Heart left ventricle (tissue), 16 donors: ENCODE measurements at places on chromosomes 11 and 22. TPM values are rescaled to one million over a fixed set of nuclear protein-coding genes. Genes with fewer than 3 reads are reported as not detected.

SYT7 gene
- 12.4 TPM for total RNA-seq

NLRP6 gene
- 0.13 TPM for total RNA-seq

GAB4 gene
- not detected for total RNA-seq

DNA sequence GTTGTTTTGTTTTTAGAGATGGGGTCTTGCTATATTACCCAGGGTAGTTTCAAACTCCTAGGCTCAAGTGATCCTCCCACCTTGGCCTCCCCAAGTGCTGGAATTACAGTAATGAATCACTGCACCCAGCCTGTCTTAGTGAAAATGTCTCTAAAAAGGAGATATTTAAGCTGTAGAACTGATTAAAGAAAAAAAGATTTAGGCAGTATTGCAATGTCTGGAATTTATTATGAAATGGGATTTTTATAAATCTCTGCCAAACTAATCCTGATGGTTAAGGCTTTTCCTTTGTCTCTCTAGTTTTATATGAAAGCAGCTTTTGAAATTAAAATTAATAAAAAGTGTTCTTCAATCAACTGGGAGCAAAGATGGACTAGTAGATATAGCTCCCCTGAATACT is 2.1 kb downstream of the PLAAT3 start:
- H3K4me1 ChIP-seq: peaks cover 24% of the 10 kb centered on the region
- no peaks in the 10 kb centered on the region for H3K27me3 ChIP-seq
- DNase-seq: no peak

DNA sequence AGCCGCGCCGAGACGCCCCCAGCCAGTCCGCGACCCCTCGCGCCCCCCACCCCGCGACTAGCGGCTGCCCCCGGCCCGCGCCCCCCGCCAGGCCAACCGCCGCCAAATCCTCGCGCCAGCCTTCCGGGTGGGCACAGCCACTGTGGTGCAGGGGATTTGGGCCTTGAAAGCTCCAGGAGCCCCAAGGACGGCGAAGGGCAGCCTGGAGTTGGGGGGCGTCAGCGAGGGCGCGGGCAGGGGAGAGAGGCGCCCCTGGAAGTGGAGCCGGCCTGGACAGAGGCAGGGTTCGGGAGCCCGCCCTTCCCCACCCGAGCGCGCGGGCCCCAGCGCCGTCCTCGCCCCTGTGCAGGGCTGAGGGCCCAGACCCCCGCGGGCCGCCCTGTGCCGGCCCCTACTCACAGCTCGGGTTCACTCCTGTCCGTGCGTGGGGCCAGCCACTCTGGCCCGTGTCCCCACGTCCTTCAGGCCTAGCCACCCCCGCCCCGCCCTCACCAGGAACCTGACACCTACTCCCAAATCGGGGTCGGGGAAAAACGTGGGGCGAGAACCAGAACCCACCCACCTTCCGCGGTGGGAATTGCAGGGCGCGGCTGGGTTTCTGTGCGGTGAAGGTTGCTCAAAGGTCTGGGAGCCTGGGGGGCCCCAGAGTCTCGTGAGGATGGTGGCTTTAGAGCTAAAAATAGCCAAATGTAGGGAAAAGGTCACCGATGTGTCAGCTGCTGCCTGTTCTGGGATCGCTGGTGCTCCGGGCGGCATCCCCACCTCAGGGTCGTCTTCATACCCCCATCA is at the start of gene CPT1B:
Gene CPT1B (minus strand): TSS at position 441 of the 789 bp plus-strand sequence. CDS start 512 bp downstream, outside the sequence.
- no peak for DNase-seq
- peaks cover 52% of the 10 kb centered on the region for H3K36me3 ChIP-seq
- peak within 1 kb of the TSS; percentile 93 for H3K27ac ChIP-seq
- no peaks in the 10 kb centered on the region for H3K27me3 ChIP-seq
- peak within 1 kb of the TSS; percentile 56 for H3K4me3 ChIP-seq

- peak overlapping the region; percentile 28 for H3K27ac ChIP-seq
- no peak overlapping the region for H3K4me3 ChIP-seq
- no peaks in the 10 kb centered on the region for H3K27me3 ChIP-seq
- H3K4me1 ChIP-seq: peaks cover 42% of the 10 kb centered on the region
Measured at GRCh38 chr22:32076761-32077084, 33.7 kb downstream of the SLC5A1 start.

GRCh38 chr11:80948781-80949180 is 1508.0 kb upstream of the TENM4 start:
- H3K27ac ChIP-seq: no peak overlapping the region
- no peak for DNase-seq
- no peak overlapping the region for H3K4me3 ChIP-seq
- no peaks in the 10 kb centered on the region for H3K27me3 ChIP-seq

DNA sequence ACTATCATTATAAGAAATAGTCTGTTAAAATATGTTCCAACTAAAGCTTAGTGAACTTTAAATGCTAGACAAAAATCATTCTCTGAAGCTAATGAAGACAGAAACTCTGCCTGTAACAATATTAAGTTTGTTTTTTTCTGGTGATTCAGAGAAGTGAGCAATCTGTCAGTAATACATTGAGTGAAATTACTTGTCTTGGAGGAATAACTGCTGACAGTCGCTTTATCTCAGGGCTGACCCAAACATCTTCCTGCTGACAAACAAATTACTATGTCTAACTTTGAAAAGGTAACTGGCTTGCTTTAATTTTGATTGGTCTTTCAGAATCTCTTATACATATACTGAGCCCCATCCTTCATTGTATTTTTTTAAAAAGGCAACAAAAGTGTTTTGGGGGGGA is 264.5 kb downstream of the SOX6 start:
- no peaks in the 10 kb centered on the region for H3K27me3 ChIP-seq
- DNase-seq: no peak
- no peaks in the 10 kb centered on the region for H3K36me3 ChIP-seq
- H3K4me1 ChIP-seq: no peaks in the 10 kb centered on the region
- no peak overlapping the region for H3K27ac ChIP-seq

DNA sequence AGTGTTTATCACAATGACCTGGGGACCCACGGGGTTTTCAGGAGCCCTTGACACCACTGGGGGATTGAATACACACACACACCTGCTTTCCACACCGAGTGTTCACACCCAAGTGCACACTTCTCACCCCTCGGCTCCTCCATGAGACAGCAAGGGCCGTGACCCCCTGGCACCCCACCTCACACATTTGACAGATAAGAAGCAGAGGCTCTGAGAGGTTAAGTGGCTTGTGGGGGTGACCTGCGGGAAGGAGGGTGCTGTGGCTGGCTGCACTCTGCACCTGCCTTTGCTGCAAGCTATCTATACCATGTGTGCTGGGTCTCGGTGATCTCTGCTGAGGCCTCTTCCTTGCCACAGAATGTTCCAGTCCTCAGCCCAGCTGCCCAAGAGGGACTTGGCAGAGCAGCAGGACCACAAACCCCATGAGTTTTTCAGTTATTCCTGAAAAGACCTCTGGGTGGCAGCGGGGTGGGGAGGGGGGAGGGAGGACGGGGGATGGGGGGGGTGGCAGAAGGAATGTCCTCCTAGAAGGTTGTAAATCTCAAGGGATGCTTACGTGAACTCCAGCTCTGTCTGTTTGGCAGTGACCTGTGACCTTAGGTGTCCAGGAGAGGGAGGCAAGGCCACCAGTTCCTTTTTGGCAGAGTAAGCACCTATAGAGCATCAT is 47.9 kb upstream of the RFPL3 start:
- no peaks in the 10 kb centered on the region for H3K36me3 ChIP-seq
- no peak for DNase-seq
- H3K27me3 ChIP-seq: no peaks in the 10 kb centered on the region
- H3K4me1 ChIP-seq: no peaks in the 10 kb centered on the region
- H3K4me3 ChIP-seq: no peak overlapping the region
- no peak overlapping the region for H3K27ac ChIP-seq

DNA sequence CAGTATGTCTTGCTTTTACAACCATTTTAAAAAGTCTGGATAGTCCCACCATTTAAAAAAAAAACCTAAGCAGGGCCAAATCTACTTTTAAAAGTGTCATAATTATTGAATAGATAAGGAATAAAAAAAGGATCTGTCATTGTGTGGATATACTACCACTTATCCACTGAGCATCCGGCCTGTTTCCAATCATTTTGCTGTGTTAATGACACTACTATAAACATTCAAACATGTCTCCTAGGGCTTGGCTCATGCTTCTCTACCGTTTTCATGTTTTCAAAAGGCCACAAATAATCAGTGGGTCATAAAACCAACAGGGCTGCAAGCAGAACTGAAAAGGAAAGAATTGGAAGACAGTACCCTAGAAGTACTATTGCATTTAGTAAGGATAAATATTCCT is 12.5 kb upstream of the C22orf39 start:
- H3K27me3 ChIP-seq: no peaks in the 10 kb centered on the region
- peaks cover 32% of the 10 kb centered on the region for H3K36me3 ChIP-seq
- no peak overlapping the region for H3K4me3 ChIP-seq
- DNase-seq: no peak

- H3K4me3 ChIP-seq: no peak overlapping the region
- no peaks in the 10 kb centered on the region for H3K27me3 ChIP-seq
Measured at GRCh38 chr11:33694346-33695050, 6.1 kb downstream of the C11orf91 start.

DNA sequence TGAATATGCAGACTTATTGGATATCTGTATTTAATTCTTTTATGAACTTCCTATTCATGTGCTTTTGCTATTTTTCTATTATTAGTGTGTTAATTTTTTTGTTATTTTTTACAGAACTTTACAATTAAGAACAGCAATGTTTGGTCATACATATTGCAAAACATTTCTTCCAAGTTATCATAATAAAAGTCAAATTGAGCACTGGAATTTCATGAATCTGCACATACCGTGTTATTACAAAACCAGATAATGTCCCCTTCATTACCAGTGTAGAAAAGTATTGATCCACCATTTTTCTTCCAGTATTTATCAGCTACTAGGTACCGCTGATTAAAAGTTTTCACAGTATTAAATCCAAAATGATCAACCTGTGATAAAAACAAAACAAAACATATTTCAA is 40.5 kb downstream of the PRCP start:
- H3K4me1 ChIP-seq: peaks cover 10% of the 10 kb centered on the region
- H3K36me3 ChIP-seq: no peaks in the 10 kb centered on the region
- no peak overlapping the region for H3K4me3 ChIP-seq
- no peak for DNase-seq
- no peak overlapping the region for H3K27ac ChIP-seq
- H3K27me3 ChIP-seq: no peaks in the 10 kb centered on the region

GRCh38 chr11:112810951-112811350 is 150.3 kb upstream of the NCAM1 start:
- no peak overlapping the region for H3K27ac ChIP-seq
- H3K4me1 ChIP-seq: no peaks in the 10 kb centered on the region
- no peak for DNase-seq
- H3K36me3 ChIP-seq: no peaks in the 10 kb centered on the region

- no peak for DNase-seq
- no peaks in the 10 kb centered on the region for H3K4me1 ChIP-seq
- H3K4me3 ChIP-seq: no peak overlapping the region
- no peak overlapping the region for H3K27ac ChIP-seq
Measured at GRCh38 chr11:117759305-117759704, 37.7 kb downstream of the DSCAML1 start.

GRCh38 chr11:86486261-86487030 is 111.8 kb downstream of the CCDC81 start:
- no peaks in the 10 kb centered on the region for H3K4me1 ChIP-seq
- no peaks in the 10 kb centered on the region for H3K27me3 ChIP-seq
- H3K27ac ChIP-seq: no peak overlapping the region
- DNase-seq: no peak
- H3K4me3 ChIP-seq: no peak overlapping the region
- no peaks in the 10 kb centered on the region for H3K36me3 ChIP-seq

GRCh38 chr11:95304777-95305176 is 73.8 kb upstream of the SESN3 start:
- H3K27ac ChIP-seq: no peak overlapping the region
- H3K4me1 ChIP-seq: no peaks in the 10 kb centered on the region
- no peaks in the 10 kb centered on the region for H3K27me3 ChIP-seq
- no peak overlapping the region for H3K4me3 ChIP-seq
- DNase-seq: no peak
- no peaks in the 10 kb centered on the region for H3K36me3 ChIP-seq

- H3K36me3 ChIP-seq: no peaks in the 10 kb centered on the region
- no peak overlapping the region for H3K4me3 ChIP-seq
- DNase-seq: no peak
- no peaks in the 10 kb centered on the region for H3K4me1 ChIP-seq
- H3K27ac ChIP-seq: no peak overlapping the region
- peaks cover 2% of the 10 kb centered on the region for H3K27me3 ChIP-seq
Measured at GRCh38 chr22:26610072-26610958, 7.5 kb downstream of the CRYBB1 start.
